NCI-H1930 (cell line): ENCODE measurements at places on chromosomes 3 and 15.

DNA sequence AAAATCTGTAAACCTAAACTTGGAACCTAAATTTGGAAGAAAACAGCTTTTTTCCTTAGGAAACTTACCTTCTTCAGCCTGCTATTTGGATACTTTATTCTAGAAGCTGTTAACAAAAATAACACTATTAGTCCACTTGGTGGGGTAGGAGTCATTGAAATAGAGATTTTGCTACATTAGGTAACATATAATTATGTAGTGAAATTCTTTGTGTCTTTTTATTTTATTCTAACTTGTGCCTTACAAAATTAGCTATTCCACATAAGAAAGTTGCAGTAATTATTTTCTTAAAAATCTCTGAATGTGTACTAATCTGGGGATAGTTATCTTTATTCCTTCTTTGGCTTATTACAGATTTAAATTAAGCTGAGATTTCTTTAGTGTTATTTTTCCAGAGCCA, 360.4 kb upstream of the ROBO2 start:
- DNase-seq: no peak

DNA sequence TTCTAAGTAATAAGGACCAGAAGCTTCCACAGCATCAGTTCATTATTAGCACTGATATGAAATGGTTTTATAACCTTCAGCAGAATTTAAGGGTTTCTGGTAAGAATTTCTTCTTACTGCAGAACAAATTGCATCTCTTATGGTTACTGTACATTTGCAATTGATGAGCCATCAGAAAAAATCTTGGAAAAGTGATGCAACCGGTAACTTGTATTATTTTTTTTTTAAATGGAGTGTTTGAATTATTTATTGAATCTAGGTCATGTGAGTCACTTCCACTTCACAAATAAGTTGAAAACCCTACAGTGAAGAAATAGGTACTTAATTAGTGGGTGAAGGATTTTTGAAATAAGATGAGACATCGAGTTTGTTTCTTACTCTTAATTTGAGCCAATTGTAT, 786.0 kb downstream of the TUSC7 start:
- no peak for DNase-seq

GRCh38 chr3:127531821-127532220, 58.7 kb downstream of the TPRA1 start:
- no peak for DNase-seq

GRCh38 chr3:64612916-64613526, 74.8 kb downstream of the ADAMTS9 start:
- DNase-seq: no peak

DNA sequence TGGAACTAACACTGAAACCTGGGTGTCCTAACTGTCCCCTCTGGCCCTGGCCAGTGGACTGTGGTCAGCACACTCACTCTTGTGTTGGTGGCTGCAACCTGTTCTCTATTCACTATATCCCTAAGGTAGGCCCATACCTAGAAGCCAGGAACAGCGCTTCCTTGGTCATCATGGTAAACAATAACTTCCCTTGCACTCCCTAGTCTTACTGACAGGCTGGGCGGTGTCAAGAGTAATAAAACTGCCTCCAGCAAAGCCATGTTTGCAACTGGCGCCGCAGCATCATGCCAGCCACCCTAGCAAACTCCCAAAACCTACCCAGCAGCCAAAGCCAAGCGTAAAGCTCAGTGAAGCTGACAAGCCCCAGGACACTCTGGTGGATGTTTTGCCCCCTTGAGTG, 63.1 kb upstream of the TSEN2 start:
- no peak for DNase-seq

GRCh38 chr3:61520966-61521628, 40.3 kb upstream of the PTPRG start:
- no peak for DNase-seq

- DNase-seq: no peak
Observed at GRCh38 chr3:76044601-76045600, 259.6 kb upstream of the ZNF717 start.

- no peak for DNase-seq
Observed at GRCh38 chr15:40151991-40152390, 8.9 kb upstream of the BUB1B start.

- DNase-seq: peak; percentile 45
Observed at GRCh38 chr3:185152410-185153170, at the start of gene C3orf70. TSS of gene C3orf70 (minus strand) at chr3:185153060. CDS start at chr3:185152823, 237 bp downstream.

GRCh38 chr3:42080453-42080872, 10.7 kb upstream of the TRAK1 start:
- DNase-seq: no peak

GRCh38 chr15:64701482-64702184, 73.8 kb downstream of the RBPMS2 start:
- DNase-seq: no peak

GRCh38 chr15:63244399-63244798, 33.0 kb upstream of the APH1B start:
- no peak for DNase-seq

GRCh38 chr3:58804914-58805313, 138.3 kb upstream of the FAM3D start:
- no peak for DNase-seq

- DNase-seq: no peak
Observed at GRCh38 chr3:30083315-30083714, 523.1 kb upstream of the TGFBR2 start.

DNA sequence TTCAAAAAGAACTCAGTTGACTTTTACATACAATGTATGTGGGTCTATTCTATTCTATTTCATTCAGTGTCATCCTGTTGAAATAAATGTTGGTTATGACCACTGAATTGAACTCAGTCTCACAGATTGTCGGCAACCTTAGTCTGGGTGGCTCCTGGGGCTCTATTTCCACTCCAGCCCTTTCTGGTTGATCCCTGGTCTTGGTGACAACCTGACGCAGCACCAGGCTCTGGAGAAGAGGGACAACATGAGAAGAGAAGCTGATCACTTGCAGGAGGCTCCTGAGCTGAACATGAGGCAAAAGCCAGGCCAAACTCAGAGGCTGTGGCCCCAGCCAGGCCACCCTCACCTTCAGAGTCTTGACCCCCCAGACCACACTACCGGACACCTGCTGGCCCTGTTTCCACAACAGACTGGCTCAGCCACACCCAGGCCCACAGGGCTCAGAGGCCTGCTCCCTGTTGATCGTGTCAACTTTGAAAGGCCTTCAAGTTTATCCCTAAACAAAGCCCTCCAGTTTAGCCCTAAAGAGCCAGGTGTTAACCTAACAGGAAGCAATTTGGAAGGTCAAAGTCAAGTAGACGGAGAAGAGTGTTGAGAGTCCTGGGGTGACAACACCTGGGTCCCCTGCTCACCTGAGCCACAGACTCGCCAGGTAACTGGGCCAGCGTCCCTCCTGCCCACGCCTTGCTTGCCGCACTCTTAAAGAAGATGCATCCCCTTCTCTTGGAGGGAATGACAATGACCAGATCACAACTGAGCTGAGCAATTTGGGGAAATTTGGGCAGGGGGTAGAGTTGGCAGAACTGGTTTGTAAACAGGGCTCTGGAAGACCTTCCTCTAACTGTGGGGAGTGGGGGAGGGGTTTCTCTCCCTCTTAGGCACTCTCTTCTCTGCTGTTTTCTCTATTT, 15.4 kb upstream of the MUC20 start:
- DNase-seq: no peak

DNA sequence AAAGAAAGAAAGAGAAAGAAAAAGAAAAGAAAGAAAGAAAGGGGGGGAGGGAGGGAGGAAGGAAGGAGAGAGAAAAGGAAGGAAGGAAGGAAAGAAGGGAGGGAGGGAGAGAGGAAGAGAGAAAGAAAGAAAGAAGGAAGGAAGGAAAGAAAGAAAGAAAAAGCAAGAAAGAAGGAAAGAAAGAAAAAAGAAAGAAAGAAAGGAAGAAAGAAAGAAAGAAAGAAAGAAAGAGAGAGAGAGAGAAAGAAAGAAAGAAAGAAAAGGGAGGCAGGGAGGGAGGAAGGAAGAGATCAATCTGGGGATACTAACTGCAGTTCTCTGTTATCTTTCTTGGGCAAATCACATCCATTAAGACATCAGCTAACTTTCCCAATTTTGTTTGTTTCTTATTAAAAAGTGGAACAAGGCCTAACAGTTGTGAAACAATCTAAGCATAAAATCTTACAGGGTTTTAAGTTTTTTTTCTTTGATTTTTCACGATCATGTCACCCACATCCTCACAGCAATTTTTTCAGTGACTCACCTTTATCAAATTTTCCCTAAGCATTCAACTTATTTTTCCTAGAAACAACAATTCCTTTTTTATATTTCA, 36.8 kb downstream of the TBC1D2B start:
- DNase-seq: no peak

- no peak for DNase-seq
Observed at GRCh38 chr3:143218166-143218835, 98.7 kb downstream of the CHST2 start.

- no peak for DNase-seq
Observed at GRCh38 chr3:119918992-119919933, 137.4 kb downstream of the NR1I2 start.
